Non-pigmented ciliary epithelial cell (primary cell): ENCODE measurements at places on chromosomes 13 and 19.

- DNase-seq: no peak
These were observed 1.1 kb upstream of the LMTK3 start for GRCh38 chr19:48512504-48513288.

DNA sequence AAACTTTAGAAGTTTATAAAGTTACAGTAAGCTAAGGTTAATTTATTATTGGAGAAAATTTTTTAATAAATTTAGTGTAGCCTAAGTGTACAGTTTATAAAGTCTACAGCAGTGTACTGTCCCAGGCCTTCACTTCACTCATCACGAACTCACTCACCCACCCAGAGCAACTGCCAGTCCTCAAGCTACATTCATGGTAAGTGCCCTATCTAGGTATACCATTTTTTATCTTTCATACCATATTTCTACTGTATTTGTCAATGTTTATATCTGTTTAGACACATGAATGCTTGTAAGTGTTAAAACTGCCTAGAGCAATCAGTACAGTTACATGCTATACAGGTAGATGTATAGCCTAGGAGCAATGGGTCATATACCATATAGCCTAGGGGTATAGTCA, 12.5 kb downstream of the INTS6 start:
- DNase-seq: no peak

DNA sequence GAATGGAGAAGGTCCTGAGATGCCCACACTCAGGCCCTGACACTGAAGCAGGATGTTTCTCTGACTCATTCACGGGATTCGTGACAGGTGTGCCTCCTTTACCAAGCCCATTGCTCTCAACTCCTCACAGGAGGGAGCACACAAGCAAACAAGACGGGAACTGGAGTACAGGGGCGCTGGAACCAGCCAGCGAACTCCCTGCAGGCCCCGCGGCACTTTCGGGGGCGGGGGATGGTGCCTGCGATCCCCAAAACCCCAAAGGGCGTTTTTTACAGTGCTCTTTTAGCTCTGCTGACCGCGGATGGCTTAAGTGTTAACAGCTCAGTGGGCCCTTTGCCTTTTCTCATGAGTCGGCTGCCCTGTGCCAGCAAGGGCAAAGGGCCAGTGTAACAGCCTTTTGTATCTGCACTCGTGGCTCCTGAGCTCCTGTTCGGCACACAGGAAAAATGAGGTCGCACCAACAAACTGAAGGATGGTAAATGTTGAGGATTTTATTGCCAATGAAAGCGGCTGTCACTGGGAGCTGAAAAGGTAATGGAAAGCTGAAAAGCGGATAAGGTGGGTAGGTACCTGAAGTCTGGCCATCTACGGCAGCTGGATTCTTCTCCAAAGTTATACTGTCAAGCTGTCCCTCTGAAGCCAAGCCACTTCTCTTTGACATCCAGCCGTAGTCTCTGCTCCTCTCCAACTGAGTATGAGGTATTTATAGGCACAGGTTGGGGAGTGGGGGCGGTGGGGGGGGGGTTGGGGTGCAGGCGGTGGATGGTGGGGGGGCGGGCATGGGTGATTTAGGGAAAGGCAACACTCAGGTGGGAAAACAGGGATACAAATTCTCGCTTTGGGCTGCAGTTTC, 65.0 kb upstream of the TRPC4 start:
- DNase-seq: no peak

DNA sequence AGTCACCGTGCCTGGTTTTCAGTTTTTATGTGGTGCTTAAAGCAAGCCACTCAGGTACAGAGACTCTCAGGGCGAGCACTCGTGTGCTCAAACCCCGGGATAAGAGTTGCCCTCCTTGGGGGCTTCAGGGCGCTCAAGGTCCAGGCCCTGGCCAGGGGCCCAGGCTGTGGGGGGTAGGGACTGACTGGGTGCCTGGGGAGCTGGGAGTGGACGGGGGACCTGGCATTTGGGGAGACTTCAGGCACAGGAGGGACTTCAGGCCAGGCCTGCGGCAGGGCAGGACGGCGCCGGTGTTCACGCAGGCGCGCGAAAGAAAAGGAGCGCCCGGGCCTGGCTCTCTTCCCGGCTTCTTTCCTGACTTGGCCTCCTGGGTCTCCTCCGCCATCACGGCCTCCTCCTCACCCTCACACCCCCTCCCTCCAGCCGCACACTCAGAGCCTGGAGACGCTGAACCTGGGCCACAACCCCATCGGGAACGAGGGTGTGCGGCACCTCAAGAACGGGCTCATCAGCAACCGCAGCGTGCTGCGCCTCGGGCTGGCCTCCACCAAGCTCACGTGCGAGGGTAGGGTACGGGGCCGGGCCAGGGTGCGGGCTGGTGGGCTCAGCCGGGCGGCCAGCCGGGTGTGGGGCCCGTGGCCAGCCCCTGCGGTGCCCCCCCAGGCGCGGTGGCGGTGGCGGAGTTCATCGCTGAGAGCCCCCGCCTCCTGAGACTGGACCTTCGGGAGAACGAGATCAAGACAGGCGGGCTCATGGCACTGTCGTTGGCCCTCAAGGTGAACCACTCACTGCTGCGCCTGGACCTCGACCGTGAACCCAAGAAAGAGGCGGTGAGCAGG, 16.1 kb downstream of the NKPD1 start:
- no peak for DNase-seq

- peak; percentile 60 for DNase-seq
These were observed 1.7 kb upstream of the ZNF446 start for GRCh38 chr19:58474291-58474996.
